ENCODE measurements at places on chromosomes 16 and 17.

DNA sequence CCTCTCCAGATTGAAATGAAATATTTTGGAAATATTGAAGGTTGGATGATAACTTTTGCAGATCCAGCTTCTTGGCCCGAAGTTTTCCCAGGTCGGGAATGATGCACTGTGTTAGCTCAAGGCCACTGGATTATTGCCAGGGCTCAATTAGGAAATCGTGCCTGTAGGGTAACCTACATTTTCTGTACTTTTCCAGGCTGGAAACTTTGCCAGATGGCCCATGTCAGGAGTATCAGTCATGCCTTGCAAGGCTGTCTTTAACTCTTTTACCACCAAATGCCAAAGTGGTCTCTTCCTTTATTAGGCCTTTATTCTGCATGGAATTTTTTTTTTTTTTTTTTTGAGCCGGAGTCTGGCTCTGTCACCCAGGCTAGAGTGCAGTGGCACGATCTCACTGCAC is 8.9 kb upstream of the SEC14L1 start:
- DNase-seq = no peak

DNA sequence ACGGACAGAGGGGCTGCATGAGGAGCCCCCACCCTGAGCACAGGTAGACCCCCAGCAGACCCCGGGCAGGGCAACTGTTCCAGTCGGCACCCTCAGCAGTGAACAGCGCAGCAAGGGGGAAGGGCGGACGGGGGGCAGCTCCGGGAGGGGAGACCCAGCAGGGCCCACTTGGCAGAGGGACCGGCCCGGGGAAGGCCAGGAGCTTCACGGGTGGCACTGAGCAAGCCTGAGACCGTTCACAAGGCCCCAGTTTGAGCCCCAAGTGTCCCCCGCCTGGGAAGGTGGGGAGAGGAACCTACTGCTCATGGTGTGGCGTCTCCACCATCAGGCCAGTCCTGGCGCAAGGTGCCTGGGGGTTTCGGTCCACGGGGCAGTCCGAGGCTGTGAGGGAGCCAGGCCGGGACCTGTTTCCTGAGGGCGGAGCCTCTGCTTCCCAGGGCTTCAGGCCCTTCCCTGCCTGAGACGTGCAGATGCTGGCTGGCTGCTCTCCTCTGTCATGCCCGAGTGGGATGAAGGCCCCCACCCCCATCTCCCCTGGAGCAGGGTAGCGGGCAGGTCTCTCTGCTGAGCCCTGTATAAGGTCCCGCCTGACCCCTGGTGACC is 54.4 kb upstream of the GNG13 start:
- no peak for DNase-seq

DNA sequence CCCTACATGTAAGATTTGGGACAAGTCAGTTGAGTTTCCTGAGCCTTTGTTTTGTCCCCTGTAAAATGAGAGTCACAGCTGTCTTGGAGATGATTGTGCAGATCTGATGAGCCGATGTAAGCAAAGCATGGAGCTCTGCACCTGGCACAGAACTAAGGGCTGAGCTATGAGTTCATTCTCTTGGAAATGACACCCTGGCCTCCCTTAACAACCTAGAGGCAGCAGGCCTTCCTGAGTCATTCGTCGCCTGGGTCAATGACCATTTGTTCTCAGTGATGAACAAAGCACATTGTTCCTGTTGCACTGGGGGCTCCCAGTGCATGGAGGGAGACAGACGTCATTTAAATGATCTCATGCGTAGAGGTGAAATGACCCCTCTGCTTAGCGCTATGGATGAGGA is 62.8 kb upstream of the GCSH start:
- no peak for DNase-seq

DNA sequence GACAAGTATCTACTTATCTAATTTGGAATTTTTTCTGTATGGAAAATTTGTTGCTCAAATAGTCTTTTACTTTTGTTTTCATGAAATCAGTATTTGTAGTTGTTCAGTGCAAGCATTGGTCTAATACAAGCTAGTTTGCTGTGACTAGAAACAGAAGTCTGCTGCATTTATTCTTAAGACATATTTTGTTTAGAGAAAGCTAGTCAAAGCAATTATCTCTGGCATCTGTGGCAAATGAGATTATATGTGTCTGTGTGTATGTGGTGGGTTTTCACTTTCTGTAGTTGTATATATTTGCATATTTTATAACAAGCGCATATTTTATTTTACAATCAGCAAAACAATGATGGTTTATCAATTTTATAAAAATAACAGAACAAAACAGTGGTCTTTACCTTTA is 96.0 kb upstream of the SIAH1 start:
- DNase-seq = no peak

DNA sequence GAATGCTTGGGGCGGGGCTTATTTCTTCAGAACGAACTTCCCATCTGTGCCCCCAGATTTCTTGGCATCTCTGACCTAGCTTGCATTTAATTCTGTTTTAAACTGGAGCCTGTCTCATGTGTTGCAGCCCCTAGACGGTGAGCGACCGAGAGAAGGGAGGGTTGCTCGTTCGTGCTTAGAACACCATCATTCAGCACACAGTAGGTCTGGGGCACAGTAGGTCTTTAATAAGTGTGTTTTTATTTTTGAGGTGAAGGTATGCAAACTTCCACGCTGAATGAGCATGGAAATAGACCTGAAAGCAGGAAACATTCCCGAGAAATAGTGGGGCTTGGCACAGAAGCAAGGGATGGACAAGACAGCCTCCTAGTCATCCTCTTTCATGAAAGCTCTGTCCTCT is 57.0 kb upstream of the TAC4 start:
- DNase-seq = no peak

Data from activated CD8-positive, alpha-beta memory T cell treated with anti-CD3 and anti-CD28 coated beads, Interleukin-2, amount 50 U/mL, for 4 hours (primary cell).